ENCODE measurements at places on chromosomes 2 and 18.

- no peak for DNase-seq
Observed at GRCh38 chr18:22932885-22933205, 283 bp upstream of the RBBP8 start.

DNA sequence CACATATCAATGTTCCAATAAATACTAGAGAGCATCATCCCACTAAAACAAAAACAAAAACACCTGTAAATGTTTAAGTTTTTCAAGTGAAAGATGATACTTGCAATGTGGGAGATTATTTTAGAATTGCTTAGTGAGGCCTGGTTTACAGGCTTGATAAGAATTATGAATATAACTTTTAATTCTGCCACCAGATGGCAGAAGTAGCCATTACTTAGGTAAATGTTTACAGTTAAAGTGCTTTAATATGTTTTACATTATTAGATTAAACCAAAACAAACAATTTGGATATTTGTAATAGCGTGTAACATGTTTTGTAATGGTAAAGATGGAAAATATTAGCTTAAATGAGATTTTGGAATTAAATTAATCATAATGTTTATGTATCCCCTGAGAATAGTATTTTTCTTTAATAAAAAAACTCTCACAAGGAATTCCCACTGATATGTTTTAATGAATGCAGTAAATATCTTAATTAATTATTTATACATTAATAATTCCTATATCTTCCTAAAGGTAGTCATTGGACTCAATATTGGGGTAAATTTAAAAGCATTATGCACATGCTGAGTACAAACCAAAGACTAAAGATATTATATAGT lies 522.0 kb downstream of the SPAG16 start:
- no peak for DNase-seq

- DNase-seq, result no peak
Observed at GRCh38 chr18:71797554-71797953, 746.6 kb downstream of the CBLN2 start.

GRCh38 chr2:163774862-163775261 lies 39.1 kb upstream of the FIGN start:
- no peak for DNase-seq

DNA sequence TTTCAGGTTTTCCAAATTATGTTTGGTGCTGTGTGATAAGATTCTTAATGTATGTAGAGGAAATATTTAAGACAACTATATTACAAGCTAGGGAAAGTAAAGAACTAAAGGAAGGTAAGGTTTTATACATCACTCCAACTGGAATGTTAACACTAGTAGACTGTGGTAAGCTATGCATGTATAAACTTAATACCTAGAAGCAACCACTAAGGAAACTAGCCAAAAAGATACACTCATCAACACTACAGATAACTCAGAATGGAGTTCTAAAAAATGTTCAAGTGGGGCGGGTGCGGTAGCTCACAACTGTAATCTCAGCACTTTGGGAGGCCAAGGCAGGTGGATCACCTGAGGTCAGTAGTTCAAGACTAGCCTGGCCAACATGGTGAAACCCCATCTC lies 37.8 kb upstream of the MALL start:
- DNase-seq, result no peak

- DNase-seq, result no peak
Observed at GRCh38 chr2:121132762-121133107, 152.3 kb downstream of the TFCP2L1 start.

- DNase-seq, result no peak
Observed at GRCh38 chr2:85076618-85077274, 56.4 kb upstream of the TCF7L1 start.

DNA sequence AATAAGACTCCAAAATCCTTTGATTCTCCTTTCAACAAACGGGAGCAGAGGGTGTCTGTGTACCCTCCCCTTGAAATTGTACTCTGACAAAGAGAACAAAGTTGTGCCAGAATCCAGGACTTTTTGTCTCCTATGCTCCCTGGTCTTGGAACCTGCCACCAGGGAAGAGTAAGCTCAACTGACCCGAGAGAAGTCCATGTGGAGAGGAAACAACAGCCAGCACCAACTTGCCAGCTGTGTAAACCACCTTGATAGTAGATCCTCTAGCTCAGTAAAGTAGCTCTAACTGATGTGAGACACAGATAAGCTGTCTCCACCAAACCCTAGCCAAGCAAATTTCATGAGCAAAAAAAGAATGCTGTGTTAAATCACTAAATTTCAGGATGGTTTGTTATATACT lies 46.9 kb downstream of the LNPK start:
- DNase-seq, result no peak

DNA sequence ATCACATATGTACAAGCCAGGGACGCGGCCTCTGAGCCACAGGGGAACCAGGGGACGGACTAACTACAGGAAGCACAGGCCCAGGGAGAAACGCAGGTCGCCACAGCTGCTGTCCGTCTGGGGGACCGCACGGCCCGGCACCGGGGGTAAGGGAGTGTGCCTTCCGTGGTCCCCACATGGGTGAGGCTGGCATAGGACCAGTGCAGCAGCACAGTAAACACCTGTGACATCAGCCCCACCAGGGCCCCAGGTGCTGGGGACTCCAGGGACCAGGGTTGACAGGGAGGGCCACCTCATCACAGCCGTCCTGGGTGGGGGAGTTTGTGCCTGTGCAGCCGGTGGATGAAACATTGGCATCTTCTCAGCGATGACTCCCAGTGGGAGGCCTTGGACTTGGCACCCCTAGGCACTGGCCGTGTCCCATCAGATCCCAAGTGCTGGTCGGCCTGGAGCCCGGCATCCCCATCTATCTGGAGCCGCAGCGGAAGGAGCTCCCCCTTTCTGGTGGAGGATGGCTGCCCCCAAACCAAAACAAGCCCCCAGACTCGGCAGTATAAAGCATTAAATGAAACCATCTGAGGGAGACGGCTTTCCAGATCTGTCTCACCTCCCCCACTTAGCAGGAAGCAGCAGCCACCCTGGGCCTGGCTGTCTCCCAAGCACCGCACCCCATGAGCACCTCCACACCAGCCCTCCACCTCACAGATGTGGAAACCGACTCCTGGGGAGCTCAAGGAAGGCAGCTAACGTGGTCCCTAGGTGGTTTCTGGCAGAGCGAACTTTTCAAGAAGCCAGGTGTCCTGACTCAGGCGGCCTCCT lies 22.5 kb downstream of the AQP12A start:
- no peak for DNase-seq

GRCh38 chr2:46298522-46299353 lies 1.5 kb downstream of the EPAS1 start:
- DNase-seq, result no peak

DNA sequence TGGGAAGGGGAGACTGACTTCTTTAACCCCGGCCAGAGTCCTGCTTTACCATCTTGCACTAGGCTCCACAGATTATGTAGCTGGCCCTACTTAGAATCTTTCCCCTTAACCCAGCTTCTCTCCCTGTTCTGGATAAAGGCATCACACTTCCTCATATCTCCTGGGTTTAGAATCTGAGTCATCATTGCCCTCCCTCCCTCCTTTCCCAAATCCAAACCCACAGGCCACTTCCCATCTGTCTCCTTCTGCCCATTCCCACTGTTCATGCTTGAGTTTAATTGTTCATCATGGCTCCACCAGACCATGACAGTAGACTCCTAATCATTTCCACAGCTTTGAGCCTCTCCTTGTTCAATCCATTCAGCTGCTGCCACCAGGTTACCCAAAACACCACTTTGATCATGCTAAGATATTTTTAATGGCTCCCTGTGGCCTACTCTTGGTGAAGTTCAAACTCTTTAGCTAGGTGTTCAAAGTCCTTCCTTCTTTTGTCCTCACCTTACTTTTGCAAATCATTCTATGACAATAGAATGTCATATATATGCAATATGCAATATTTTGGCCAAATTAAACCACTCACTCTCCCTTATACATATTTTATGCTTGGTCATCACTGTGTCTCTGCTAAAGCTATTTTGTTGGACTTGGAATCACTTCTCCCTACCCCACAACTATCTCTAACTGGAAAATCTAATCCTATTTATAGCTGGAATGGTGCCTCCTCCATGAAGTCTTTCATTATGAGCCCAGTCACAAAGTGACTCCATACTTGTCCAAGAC lies 5.5 kb downstream of the PDE11A start:
- DNase-seq, result no peak

DNA sequence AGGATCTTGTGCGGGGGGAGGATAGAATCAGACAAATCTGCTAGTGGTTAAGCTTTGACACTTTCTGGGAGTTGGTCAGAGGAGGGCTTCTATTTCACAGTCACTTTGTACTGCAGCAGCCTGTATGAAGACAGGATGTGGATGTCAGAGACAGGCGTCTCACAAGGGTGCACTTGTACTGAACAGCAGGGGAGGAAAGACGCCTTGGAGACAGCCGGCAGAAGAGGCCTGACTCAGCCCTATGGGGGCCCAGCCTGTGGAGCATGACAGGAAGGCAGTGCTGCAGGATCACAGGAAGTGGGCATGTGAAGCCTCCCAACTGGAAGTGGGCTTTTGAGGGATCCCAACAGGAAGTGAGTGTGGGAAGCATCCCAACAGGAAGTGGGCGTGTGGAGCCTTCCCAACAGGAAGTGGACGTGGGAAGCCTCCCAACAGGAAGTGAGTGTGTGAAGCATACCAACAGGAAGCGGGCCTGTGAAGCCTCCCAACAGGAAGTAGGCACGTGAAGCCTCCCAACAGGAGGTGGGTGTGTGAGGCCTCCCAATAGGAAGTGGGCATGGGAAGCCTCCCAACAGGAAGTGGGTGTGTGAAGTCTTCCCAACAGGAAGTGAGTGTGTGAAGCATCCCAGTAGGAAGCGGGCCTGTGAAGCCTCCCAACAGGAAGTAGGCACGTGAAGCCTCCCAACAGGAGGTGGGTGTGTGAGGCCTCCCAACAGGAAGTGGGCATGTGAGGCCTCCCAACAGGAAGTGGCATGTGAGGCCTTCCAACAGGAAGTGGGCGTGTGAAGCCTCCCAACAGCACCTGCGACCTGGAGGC lies 212.3 kb downstream of the SNTG2 start:
- DNase-seq, result peak; percentile 5

DNA sequence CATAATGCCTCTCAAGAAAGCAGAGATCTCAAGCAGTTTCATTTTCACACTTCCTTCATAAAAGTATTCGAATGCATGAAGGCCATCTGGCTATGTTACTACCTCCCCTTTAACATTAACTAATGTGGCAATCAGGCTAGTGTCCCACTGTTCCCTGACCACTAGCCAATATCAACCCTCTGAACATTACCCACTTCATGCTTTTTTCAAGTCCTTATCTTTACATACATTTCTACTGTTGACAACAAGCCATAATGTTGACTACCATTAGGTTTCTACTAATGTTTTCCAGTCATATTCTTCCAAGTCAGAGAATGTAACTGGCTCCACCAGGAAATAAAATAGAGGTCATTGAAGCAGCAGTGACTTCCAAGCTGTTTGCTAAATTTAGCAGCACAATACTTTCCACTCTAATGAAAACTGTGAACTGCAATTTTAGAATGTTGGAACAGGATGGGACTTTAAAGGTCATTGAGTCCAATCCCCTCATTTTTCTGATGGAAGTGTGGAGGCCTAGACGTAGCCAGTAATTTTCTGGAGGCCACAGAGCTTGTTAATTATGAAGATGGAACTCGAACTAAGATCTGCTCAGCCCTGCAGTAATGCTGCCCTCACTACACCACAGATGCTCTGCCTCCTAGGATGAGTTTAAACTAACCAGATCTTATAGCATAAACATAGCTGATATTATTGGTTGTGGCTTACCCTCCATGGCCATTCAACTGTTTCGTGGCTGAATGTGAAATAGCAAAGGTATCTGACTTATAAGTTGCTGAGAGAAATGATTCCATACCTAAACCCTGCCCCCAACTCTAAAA lies 630 bp upstream of the PPP1R1C start:
- DNase-seq, result no peak

GRCh38 chr2:14524041-14524802 lies 108.3 kb upstream of the LRATD1 start:
- no peak for DNase-seq

DNA sequence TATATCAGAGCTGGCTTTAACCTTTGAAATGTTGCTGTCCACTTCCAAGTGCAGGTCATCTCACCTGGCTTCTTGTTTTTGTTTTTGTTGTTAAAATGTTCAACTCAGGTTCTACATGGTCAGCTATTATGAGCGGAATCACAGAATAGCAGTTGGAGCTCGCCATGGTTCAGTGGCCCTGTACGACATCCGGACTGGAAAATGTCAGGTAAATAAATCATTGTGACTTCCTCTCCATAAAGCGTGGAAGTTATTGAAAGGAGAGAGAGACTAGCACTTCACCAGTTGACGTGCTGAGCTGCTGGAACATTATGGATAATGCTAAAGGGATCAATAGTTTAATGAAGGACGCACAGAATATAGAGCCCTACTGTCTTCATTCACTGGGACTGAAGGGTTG lies 184.6 kb upstream of the BOD1L2 start:
- DNase-seq, result no peak

GRCh38 chr2:204313256-204313655 lies 232.0 kb upstream of the PARD3B start:
- no peak for DNase-seq

- DNase-seq, result no peak
Observed at GRCh38 chr2:185859506-185859905, 120.9 kb downstream of the FSIP2 start.

DNA sequence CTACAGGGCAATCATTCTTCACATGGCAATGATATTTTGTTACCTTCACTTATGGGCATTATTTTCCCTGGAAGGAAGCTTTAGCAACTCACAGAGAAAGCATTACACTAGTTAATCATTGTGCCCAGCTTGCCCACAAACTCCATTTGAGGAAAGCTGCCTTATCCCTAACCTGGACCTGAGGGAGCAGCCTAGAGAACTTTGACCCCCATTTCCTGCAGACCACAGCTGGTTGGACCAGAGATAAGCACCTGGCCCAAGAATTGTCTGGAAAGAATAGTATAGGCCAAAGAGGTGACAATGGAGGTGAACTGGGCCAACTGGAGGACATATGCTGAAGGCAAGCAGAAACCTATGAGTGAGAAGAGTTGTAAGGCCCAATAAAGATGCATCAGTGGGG lies 48.4 kb upstream of the SESTD1 start:
- no peak for DNase-seq

Measured in effector CD8-positive, alpha-beta T cell (primary cell).